ENCODE measurements at places on chromosomes 1 and 21.

- no peak for DNase-seq
Observed at GRCh38 chr1:215730600-215730999, 163.5 kb downstream of the KCTD3 start.

GRCh38 chr1:195071461-195071860, 1536.8 kb downstream of the KCNT2 start:
- DNase-seq, result no peak

GRCh38 chr1:15876357-15877055, 29.0 kb downstream of the SPEN start:
- no peak for DNase-seq

DNA sequence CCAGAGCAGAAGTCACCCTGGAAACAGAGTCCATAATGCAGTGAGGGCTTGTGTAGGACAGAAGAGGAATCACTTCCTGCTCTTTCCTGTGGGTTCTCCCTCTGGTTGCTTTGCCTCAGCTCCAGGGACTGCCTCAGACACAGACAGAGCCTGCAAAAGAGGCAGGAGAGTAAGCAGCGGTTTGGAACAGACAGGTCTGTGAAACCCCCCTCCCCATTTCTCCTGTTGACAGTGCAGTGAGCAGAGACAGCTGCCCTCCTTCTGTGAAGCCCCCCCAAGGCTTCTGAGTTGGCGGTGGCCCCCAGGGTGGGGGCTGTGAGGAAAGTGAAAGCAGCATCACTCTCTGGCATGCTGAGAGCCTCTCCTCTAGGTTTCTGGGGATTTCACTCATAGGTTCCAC, 53.0 kb downstream of the MAB21L3 start:
- no peak for DNase-seq

DNA sequence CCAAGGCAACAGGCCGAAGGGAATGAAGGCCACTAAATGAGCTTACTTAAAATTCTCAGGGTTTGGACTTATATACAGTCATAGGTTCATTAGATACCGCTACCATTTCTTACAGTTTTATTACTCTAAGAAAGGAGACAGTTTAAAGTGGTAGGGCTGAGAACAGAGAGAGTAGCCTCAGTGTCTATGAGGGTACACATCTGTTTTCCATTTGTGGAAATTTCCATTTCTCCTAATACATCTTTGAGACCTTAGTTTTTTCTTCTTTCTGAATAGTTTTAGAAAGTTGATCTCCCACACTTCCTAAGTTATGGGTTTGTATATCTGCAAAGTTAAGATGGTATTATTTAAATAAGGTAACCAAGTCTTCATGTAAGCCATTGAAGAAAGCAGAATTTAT, 1279.1 kb downstream of the NCAM2 start:
- no peak for DNase-seq

DNA sequence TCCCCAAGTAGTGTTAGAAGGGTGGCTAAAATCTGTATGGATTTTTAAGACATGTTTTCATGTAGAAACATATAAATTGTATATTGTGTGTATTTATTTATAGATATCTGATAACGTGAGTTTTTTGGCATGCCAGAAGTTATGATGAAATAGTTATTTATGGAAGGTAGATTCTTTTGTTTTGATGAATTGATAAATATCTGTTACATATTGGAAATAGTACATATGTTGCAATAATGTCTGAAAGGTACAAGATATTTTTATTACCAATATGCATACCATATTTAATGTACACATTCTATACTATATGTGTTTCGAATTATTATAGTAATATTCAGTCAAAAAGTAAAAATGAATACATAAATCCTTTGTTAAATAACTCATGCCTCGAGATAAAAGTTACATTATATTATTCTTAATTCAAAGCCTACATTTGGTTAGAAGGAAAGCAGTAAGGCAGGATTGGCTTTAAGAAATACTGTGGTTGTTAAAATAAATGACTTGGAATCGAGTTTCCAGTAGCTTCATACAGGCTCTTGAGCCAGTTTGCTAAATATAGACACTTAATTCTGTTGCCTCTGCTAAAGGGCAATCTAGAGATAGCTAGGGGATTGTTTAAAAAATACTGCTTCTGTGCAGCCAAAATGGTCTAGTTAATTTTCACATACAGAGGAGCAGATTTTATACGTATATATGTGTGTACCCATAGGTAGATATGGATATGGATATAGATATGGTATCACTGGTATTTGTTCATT, 1175.1 kb upstream of the B3GALT2 start:
- no peak for DNase-seq

DNA sequence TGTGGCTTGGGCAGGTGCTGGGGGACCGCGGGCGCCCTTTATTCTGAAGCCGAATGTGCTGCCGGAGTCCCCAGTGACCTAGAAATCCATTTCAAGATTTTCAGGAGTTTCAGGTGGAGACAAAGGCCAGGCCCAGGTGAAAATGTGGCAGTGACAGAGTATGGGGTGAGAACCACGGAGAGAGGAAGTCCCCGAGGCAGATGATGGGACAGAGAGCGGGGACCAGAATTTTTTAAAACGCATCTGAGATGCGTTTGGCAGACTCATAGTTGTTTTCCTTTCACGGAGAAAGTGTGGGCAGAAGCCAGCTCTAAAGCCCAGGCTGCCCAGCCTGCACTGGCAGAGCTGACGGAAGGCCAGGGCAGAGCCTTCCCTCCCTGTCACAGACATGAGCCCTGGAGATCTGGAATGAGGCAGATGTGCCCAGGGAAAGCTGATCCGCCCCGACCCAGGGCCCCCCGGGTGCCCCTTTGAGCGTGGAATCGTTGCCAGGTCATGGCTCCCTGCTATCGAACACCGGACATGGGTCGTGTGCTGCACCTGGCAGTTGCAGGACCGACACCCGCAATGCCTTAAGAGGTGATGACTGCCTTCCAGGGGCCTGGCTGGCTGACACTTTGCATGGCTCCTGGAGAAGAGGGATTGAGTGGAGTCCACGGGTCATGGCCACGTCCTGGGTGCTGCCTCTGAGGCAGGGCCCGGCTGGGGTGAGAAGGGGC, 6.5 kb upstream of the SLX9 start:
- no peak for DNase-seq

DNA sequence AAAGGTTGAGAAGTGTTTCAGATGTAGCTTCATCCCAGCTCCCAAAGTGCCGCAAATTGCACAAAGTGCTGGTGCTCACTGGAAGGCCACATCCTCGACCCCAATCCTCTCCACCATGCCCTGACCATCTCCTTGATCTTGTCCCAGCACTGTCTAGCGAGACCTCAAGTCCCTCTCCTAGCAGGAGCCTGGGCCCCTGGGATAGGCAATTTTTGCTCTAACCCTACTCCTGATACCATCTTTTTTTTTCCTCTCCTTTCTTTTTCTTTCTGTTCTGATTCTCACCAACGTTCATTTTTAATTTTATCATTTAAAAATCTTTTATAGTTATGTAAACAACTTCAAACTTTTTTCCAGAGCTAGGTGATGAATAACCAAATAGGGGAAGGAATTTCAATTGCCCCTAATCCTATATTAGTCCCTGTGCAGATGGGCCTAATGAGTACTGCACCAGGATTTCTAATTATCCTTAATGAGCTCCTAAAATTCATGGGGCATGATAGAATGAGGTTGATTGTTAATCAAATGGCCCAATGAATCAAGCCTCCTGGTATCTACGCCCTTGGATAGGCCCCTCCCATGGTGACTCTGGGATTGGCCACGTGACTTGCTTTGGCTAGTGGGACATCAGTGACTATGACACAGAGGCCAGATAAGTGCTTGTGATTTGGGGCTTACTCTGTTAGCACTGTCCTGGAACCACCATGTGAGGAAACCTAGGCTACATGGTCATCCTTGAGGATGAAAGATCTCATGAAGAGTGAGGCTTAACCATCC, 41.5 kb upstream of the TENT5B start:
- no peak for DNase-seq

DNA sequence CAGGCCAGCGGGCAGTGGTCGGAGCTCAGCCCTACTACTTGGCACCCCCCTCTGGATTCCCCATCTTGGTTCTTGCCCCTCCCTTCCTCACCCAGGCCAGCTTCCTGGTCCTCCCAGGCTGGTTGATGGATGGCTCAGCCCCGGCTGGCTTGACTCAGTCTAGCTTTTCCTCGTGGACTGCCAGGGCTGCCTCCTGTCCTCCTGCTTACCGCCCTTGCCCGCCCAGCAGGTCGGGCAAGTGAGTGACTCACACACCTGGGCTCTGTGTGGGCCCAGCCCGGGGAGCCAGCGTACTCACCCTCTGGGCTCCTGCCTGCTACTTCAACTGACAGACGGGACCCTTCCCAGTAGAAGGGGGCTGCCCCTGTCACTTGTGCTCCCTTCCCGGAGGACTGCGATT, 19.5 kb upstream of the ARHGEF10L start:
- DNase-seq, result no peak

DNA sequence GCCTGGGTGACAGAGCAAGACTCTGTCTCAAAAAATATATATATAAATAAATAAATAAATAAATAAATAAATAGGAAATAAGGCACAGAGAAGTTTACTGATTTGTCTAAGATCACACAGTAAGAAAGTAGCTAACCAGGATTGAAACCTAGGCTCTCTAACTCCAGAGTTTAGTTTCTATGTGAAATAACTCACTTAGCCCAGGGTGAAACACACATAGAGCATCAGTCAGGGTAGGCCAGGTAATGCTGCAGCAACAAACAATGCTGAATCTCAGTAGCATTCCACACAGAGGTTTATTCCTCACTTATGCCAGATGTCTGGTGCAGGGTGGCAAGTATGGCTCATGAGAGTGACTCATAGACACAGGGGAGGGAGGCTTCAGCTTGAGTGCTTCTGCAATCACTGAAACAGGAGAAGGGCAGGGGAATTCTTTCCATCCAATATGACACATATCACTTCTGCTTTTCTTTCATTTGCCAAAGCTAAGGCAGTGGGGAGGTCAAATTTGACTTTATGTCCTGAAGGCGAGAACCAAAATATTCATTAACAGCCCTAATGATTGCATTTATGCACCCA, 37.1 kb upstream of the KANK4 start:
- DNase-seq, result peak; percentile 42

DNA sequence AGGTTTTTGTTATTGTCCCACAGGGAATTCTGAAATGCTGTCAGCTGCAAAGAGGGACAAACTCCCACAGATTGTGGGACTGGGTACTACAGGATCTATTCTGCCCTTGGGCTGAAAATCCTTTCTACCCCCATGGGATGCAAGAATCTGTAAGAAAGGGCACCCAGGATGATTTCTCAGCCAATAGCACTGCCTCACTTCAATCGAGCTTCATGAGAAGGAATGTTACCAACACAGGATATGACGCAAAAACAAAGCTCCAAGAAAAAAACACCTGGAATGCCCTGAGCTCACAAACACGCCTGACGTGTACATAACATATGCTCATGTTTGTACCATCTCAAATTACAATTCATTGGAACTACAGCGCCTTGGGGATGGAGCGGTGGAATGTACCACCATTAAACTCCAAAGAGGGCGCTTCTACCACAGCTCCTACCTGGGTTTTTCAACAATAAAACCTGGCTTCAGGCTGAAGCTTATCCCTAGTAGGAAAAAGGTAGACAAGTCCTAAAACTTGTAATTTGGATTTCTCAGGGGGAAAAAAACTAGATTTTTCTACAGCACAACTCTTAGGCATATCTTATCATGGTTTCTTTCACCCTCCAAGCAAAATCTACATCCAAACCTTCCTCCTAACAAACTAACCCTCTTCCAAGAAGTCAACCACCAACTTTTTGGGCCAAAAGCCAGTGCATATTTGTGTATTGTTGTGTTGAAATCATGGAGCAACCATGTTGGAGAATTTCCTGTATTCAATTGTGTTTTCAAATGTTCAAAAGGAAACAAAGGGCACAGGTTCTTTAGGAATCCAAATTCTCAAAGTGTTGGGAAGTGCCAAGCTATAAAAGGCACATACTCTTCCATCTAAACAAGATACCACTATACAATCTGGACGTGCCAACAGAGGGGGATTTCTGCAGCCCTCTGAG, 78.9 kb downstream of the TGFBR3 start:
- no peak for DNase-seq

- DNase-seq, result no peak
Observed at GRCh38 chr21:30518876-30519275, 16.9 kb upstream of the KRTAP19-5 start.

- DNase-seq, result no peak
Observed at GRCh38 chr1:115630342-115630741, 11.4 kb upstream of the VANGL1 start.

DNA sequence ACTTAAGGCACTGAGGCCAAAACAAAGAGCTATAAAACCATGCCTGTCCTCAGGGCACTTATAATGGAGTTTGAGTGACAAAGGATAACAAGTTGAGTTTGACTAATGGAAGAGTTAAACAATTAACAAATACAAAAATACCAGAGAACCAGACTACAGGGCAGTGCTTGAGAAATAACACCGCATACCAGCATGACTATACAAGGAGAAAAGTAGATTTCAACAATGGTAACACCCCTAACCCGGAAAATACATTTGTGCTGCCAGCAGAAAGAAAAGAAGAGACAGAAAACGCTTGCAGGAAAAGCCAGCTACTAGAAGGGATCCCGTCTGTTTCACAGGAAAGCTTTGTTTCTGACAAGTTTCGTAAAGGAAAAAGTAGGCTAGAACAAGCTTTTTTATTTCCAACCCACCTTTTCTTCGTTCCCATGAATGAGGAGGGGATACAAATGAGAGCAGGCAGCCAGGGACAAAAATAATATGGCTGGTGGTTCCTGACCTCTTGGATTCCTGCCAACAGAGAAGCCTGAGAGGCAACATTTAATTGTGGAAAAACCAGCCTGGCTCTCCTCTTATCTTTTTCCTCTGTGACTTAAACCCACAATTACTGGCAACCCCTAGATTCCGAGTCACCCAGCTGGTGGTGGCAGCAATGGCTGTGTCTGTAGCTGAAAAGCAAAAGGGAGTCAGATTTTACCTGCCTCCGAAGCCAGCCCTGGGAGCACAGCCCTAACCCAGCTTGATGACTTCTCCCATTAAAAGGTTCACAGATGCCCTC, 56.5 kb downstream of the WLS start:
- peak; percentile 36 for DNase-seq

- no peak for DNase-seq
Observed at GRCh38 chr1:202007805-202008489, 2.4 kb upstream of the ELF3 start.

DNA sequence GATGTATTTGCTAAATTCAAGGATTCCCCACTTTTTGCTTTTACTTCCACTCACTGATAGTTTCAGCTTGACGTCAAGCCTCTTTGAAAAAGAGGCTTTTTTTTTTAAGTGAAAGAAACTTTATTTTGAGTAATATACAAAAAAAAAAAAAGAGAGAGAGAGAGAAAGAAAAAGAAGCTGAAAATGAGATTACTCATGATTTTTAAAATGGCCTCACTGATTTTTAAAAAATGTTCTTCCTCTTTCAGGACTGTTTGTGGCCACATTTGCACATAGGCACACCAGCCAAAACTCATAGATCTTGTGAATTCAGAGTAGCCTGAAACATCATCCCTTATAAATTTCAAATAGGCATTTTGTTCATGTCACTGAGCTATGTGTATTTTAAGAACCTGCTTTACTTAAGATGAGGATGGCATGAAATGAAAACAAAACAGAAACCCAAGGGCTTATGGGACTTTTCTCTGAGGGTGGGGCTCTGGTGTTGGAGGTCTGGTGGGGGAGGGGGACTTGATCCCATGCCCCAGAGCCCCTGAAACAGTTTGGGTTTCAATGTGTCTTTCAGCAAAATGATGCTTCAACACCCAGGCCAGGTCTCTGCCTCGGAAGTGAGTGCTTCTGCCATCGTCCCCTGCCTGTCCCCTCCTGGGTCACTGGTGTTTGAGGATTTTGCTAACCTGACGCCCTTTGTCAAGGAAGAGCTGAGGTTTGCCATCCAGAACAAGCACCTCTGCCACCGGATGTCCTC, 6.1 kb downstream of the ATF3 start:
- DNase-seq, result no peak

- DNase-seq, result no peak
Observed at GRCh38 chr1:12556957-12557935, 60.8 kb downstream of the DHRS3 start.

GRCh38 chr1:41385398-41386195, 24.4 kb downstream of the FOXO6 start:
- no peak for DNase-seq
